Left kidney (tissue), 8 donors: ENCODE measurements at places on chromosomes 11 and 22.

- no peak for DNase-seq
These were observed 1.6 kb downstream of the MARK2 start for GRCh38 chr11:63840356-63841060.

GRCh38 chr11:38952698-38953097, 2354.7 kb upstream of the RAG2 start:
- no peak for DNase-seq

- peak; percentile 42 for DNase-seq
These were observed 49.1 kb downstream of the MICAL2 start for GRCh38 chr11:12159351-12160099.

GRCh38 chr22:36928786-36929535, 15.5 kb downstream of the CSF2RB start:
- DNase-seq, result no peak

DNA sequence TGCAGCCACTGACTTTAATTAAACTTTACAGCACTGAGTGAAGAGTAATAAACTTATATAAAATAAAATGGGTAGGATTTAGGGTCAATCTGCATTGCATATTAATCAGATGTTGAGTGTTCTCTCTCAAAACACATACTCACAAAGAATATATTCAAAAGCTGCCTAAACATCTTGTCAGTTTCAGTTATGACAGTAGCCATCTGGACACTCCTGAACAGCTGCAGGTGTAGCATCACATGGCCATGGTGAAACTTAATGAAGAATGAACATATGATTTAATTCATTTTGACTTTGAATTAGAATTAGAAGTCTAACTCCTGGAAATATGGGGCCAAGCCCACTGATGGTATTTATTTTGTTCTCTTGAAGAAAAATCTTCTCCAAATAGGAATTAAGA, 684.3 kb upstream of the RAG2 start:
- no peak for DNase-seq

DNA sequence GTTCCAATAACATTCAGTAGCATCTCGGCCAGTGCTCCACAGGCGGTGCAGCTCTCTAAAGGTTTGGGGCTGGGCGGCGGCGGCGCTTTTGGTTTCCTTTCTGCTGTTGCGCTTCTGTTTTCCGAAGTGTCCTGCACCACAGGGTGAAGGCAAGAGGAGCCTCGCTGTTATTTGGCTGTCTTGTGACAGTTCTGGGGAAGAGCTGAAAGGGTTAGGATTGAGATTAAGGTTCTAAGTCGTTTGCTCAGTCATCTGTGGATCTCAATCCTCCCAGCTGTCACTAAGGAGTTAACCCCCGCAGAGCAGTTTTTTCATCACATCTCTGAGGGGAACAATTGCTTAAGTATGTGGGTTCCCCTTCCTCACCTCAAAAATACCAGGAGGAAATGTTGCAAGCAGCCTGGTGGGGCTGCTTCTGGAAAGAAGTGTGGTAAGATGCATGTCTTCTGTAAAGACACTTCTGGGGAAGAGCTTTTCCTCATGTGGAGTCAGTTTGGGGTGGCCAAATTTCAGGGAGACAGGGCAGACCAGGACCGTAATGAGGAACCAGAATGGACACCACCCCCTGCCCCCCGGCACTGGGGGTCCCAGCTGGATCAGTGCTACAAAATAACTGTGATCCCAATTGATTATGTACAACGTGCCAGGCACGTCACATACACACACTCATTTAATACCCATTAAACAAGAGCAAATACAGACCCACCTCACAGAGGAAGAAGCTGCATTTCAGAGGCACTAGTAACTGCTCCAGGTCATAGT, 14.2 kb downstream of the TMEM121B start:
- DNase-seq, result no peak

DNA sequence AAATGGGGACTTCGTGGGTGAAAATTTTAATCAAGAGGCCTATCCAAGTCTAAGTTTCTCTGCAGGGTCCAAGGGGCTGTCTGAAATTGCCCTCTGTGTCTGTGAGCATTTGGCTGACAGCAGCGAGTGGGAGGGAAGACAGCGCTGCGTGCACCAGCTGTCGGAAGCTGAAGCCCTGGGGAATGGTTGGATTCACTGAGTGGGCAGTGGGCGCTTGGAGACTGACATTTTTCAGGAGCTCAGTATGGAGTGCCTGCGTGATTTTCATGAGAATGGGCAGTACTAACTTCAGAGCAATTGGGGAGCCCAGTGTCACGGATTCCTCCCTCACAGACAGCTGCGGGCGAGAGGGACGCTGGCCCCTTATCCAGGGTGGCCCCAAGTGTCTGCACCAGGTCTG, 388.8 kb upstream of the B3GAT1 start:
- DNase-seq, result no peak

DNA sequence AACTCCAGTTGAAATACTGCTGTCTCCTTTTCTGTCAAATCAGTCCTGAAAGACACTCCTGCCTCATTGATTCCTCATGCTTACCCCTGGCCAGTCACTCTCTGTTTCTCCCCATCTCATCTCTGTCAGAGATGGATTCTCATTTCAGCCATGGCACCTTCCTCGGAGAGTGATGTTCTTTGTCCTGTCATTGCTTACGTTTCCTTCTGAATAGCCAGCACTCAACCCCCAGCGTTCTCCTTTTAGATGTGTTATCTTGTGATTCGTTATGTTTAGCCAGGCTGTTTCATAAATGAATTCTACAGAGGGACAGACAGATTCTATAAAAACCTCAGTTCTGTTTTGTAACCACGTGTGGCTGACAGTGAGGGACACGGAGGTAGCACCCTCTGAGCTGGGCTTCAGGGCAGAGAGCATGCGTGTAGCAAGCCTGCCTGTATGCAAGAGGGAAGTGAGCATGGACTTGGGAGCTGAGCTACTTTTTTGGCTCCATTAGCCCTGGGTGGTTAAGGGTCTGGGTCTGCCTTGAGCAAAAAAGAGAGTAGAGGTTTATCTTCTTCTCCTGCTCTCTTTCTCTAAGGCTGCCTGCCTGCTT, 354.6 kb downstream of the DDX10 start:
- no peak for DNase-seq

DNA sequence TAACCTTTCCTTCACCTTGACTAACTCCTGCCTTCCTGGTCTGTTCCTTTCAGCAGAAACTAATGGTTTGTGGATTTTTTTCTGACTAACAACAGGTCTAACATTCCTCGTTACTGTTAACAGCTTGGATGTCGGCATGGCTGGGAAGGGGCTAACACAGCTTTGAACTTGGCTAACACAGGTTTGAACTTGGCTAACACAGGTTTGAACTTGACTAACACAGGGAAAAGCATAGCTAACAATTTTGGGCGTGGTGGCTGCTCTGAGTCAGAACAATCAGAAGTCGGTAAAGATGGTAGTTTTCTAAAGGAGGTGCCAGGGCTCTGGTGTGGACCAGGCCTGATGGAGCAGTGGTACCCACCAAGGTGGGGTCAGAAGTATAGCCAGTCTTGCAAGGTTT, 16.1 kb downstream of the MIAT start:
- DNase-seq, result no peak

DNA sequence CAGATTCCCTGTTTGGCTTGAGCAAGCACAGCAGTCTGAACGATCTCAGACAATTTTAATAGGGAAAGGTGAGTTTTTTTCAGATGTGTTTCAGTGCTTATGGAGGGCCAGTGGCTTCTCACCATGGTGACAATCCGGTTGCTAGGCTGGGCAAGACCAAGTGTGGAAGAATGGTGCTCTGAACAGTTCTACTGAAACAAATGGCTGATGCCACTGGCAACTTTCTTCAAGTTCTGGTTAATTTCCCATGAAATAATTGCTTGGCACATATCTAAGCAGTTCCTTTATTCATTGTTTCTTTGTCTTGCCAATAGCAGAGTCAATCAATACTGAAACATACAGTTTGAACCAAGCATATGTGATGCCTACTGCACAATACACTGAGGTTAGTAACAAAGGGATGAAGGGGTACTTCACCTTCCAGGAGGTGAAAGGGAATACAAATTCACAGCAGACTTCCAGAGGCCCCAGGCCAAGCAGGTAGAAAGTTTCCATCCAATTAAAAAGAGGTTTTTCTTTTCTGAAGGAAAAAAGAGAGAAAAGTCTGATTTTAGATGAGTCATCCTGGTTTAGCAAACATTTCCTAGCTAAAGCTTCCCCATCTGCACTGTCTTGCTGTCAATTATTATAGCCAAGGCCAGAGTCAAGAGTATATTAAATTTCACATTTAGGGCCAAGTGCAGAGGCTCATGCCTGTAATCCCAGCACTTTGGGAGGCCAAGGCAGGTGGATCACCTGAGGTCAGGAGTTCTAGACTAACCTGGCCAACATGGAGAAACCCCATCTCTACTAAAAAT, 21.2 kb upstream of the NDUFC2 start:
- DNase-seq, result no peak

GRCh38 chr22:36833073-36833472, 16.2 kb upstream of the PVALB start:
- DNase-seq, result no peak

GRCh38 chr11:1937616-1938342, 9.4 kb upstream of the MRPL23 start:
- no peak for DNase-seq

DNA sequence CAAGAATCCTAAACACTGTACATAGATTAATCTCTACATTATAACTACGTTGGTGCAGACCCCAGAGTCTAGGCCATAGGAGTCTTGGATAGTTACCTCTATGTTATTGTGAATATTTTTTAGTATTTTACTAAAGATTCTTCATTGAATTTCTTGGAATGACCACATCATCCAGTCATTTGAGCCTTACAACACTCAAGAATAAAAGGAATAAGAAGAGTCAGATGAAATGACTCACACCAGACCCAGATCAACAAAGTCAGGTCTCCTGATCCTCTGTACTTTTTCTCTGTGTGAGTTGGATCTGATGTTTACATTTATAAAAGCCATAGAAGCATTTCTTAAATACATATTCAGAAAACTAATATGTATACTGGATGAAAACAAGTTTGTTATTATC, 179.2 kb upstream of the ARHGAP20 start:
- DNase-seq, result no peak

DNA sequence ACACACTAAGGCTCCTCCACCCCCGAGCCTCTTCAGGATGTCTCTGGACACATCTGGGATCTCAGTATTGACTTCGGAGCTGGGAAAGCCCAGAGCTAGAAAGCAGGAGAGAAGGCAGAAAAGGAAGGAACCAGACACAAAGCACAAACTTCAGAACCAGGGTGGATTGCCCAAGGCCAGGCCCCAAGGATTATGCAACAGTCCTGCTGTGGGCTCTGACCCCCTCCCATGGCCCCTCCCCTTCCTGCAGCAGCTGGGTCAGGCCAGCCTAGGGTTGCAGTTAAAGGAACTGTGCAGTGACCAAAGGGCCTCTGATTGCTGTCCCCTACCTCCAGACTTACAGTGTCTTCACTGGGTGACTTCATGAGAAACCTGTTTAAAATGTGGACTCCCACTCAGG, 5.3 kb downstream of the KCNE3 start:
- no peak for DNase-seq

DNA sequence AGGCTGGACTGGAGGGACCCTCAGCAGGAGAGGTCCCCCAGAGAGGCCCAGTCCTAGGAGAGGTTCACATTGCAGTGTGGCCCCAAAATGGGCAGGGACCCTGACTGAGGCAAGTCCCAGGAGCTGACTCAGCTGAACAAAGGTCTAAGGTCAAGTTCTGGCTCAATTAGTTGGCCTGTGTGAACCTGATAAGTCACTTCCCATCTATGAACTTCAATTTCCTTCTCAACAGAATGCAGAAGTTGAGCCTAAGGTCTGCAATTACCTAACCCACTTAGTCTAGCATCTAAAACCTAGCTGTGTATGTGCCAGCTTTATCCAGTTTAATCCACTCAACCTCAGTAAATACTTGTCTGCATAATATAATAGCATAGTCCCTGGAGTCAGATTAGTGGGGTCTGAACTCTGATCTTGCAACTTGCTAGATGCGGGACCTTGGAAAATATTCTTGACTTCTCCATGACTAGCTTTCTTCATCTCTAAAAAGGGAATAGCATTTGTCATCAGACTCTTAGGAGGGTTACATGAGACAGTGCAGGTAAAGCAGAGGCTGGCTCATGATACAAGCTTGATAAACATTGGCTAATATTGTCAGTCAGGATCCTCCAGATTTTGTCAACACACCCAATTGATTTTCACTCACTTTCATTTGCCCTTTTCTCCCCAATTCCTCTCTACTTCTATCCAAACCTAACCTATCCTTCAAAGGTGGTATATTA, 465.5 kb downstream of the INSC start:
- DNase-seq, result no peak

DNA sequence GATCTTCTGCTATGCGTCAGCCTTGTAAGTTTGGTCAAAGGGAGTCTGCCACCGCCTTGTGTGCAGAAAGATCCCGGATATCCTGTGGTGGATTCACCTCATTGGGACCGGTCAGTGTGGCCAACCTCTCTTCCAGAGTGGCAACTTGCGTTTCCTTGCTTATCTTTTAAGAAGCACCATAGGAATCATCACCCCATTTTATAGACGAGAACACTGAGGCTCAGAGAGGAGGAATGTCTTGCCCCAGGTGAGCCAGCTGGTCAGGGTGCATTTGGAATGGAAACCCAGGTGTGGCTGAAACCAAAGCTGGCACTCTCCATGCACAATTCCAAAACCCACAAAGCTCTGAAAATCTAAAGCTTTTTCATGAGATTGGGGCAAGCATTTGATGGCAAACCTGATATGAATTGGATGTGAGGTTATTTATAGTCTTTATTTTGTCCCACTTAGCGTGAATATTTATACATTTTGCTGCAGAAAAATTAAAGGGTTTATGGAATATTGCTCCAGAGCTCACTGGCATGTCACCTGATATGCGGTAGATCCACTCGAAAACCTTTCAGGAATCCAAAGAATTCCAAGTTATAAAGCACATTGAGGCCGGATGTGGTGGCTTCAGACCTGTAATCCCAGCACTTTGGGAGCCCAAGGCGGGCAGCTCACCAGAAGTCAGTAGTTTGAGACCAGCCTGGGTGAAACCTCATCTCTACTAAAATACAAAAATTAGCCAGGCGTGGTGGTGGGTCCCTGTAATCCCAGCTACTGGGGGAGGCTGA, 12.1 kb upstream of the EIF3D start:
- DNase-seq, result no peak

DNA sequence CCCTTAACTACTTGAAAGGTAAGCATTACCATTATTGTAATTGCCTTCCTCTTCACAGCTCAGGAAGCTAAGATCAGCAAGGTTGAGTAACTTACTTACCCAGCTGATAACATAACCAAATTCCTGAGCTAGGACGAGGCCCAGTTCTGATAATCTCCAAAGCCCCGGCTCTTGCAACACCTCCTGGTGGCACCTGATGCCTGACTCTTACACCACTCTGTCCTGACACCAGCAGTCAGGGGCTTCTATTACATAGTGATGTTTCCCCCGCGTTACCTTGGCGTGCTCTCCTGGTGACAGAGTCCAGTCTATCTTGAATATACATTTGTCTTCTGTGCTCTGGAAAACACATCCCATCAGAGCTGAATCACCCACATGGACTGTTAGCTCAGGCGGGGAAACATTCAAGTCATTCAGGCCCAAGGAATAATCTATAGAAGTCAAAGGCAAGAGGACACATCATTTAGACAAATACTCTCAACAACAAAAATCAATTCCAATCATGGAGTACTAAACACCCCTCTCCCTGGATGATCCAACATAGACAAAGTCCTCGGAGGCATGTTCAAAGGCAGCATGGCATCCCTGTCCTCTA, 12.6 kb downstream of the JAML start:
- DNase-seq, result no peak

GRCh38 chr11:128719556-128719824, 25.6 kb downstream of the FLI1 start:
- no peak for DNase-seq

GRCh38 chr22:49403102-49403501, 424.6 kb downstream of the BRD1 start:
- DNase-seq, result no peak

- DNase-seq, result peak; percentile 22
These were observed 512 bp upstream of the GRIA4 start for GRCh38 chr11:105609341-105609781.
